ACHN (cell line): ENCODE measurements at places on chromosomes 11 and 22.

DNA sequence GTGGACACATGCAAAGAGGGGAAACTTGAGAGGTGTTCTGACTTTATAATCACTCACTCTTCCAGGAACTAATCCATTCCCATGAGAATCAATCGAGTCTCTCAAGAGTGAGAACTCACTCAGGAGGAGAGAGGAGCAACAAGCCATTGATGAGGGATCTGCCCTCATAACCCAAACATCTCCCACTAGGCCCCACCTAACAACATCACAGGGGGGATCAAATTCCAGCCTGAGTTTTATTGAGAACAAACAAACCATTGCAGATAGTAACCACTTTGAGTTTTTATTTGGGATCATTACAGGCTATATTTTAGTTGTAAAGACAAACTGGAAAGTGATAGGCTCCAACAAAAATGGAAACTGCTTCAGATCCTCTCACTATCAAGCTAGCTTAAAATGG is 328.8 kb upstream of the CTSC start:
- DNase-seq = no peak

GRCh38 chr11:130918081-130918480 is 1.8 kb upstream of the SNX19 start:
- DNase-seq = no peak

DNA sequence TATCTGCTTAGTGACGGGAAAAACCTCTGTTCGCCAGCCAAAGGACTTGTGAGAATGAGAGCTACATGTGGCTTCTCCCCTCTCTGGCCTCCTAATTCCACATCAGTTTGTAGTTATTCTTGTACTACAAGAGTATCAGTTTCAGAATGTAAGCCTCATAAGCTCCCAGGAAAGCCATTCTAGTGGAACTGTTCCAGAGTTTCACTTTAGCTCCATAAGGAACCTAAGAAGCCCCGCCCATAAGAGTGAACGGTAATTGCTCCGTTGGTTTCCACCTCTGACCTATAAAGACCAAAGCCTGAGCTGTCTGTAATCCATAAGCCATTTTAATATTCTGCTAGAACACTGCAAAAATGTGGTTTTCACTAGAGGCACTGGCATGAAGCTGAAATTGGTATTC is 53.0 kb downstream of the SIK3 start:
- peak; percentile 89 for DNase-seq

GRCh38 chr11:27874998-27875830 is 175.0 kb upstream of the BDNF start:
- DNase-seq = no peak

GRCh38 chr11:33761471-33761870 is 12.8 kb downstream of the FBXO3 start:
- no peak for DNase-seq

GRCh38 chr11:83051760-83052671 is 19.7 kb downstream of the RAB30 start:
- no peak for DNase-seq

DNA sequence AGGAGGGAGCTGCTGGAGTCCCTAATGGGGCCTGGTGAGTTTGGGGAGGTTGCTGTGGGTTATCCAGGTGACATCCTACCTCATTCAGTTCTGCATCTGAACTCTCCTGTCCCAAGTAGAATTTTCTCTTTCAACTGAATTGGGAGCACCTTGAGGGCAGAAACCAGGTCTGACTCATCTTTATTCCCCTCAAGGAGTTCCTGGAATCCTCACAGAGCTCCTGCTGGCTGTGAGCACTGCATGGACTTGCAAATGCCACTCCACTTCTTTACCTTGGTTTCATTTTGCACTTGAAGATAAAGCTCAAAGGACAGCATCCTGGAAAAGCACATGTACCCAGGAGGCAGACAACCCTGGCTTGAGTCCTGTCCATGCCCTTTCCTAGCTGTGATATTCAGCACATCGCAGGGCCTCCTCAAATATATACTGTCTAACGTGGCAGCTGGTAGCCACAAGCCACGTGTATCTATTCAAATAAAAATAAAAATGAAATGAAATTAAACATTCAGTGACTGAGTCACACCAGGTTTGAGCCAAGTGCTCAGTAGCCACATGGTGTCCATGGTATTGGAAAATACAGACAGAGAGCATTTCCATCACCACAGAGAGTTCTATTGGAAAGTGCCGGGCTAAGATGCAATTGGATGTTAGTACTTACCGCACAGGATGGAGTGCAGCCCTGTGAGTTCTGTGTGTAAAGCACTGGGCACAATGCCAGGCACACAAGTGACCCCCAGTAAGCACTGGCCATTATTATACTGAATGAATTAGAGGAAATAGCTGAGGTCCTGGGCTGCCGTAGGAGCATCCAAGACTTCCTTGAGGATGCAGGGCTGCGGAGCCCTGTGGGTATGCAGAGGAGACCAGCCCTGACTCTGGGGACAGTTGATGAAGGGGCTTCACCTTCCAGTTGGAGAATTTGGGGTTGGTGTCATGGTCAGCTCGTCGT is 149.0 kb downstream of the PKNOX2 start:
- DNase-seq = no peak

DNA sequence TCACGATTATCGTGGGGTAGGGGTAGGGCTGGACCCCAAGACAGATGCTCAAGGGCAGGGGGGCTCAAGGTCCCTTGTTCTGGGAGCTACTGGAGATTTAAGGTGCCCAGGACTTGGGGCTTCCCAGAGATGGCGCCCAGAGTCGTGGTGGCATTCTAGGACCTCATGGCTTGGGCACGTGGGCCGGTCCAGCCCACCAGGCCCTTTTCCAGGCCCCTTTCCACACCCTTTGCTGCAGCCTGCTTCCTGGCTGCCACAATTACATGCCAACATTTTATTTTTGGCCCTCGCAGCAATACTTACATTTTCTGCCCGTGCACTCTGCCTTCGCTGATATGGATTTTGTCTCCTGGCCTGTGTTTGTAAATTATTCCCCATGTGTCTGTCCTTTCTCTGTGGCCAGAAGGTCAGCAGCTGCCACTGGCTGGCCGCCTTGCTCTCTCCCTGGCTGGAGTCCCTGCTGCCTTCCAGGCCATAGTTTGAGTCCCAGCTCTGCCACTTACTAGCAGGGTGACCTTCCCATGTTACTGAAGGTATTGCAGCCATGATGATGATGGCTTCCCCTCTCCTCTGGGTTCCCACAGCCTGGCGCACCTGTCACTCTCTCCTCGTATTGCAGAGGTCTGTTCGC is 11.2 kb downstream of the MB start:
- DNase-seq = no peak

GRCh38 chr11:101445761-101446160 is 138.0 kb downstream of the TRPC6 start:
- DNase-seq = no peak

DNA sequence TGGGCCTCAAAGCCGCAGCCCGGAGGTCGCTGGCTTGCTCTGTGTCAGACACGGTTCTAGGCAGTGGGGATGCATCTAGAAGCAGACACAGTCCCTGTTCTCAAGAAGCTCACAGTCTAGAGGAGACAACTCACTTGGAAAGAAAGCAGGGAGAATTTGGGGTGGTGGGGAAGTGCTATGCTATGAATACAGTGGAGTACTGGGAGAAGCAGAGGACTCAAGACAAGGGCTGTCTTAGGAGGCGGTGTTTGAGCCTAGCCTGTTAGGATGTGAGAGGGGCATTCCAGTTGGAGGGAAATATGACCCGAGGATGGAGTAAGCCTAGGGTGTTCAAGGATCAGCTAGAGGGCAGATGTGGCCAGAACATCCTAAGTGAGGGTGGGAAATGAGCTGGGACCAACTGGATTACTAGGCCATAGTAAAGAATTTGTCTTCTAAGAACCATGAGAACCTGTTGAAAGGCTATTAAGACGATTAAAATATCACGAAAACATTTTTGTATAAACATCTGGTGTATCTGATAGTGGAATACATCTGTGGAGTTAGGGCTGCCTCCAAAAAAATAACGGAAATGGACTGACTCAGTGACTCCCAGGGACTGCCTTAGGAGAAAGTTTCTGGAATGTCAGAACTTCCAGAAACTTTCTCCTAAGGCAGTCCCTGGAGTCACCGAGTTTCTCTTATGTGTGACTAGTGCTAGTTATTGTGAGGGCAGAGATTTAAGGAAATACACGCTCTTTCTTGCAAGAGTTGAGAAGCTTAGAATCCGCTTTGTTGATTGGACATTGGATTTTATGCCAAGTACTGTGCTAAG is 1.1 kb upstream of the PITPNB start:
- peak; percentile 35 for DNase-seq

DNA sequence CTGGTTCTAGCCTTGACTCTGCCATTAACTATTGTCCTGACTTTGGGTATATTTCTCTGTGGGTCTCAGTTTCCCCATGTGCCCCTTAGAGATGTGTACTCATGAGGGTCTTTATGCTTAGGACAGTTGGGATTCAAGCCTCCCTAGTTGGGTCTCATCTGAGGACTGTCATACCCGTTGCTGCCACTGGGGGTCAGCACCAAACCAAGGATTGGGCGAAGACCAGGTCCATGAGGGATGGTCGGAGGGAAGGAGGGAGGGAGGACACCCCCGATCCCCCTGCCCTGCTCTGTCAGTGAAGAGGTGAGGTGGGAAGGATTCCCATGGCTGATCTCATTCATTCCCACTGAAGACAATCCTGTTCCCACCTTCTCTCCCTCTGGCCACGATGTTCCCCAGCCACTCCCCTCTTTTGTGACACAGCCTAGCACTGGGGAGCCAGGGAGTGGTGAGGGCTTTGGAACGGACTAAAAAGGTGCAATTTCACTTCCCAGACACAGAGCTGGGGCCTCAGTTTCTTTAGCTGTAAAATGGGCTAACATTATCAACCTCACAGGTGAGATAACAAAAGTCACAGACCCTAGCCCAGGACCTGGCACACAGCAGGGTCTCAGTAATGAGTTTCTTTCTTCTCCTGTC is 12.4 kb upstream of the KLHL35 start:
- DNase-seq = peak; percentile 55

GRCh38 chr11:44805596-44805995 is 78.8 kb downstream of the TSPAN18 start:
- DNase-seq = peak; percentile 15

DNA sequence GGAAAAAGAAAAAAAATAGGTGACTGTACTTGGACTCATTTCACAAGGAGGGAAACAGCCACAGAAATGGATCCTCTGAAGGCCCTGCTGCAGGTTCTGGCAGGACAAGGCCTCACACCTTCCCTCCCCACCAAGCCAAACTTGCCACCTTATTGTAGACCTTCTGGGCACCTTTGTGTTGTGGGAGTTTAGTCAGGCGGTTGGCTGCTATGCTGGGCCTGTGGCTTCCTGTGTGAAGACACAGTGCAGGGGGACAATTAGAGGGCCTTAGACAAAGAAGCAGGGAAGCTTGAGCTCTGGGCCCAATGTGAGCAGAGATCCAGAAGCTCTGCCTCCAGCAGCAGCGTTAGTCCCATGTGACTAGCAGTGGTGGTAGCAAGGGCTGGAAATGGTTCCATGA is 4.2 kb downstream of the RAB1B start:
- no peak for DNase-seq
